ENCODE measurements at places on chromosomes 3 and 15. TPM values are rescaled to one million over a fixed set of nuclear protein-coding genes. Genes with fewer than 3 reads are reported as not detected.

MAP2K5 gene
- polyA plus RNA-seq, result 10.3 TPM

GOLGA8H gene
- polyA plus RNA-seq, result 0.07 TPM

SPATA12 gene
- 0.62 TPM for polyA plus RNA-seq

PSMD6 gene
- 54.7 TPM for polyA plus RNA-seq

ADIPOQ gene
- polyA plus RNA-seq, result 0.71 TPM

SLC6A11 gene
- 0.08 TPM for polyA plus RNA-seq

GOLGA8T gene
- polyA plus RNA-seq, result not detected

ZNF662 gene
- polyA plus RNA-seq, result 5.4 TPM

- DNase-seq, result no peak
These were observed 11.9 kb downstream of the RPS27L start for GRCh38 chr15:63145426-63145825.

DNA sequence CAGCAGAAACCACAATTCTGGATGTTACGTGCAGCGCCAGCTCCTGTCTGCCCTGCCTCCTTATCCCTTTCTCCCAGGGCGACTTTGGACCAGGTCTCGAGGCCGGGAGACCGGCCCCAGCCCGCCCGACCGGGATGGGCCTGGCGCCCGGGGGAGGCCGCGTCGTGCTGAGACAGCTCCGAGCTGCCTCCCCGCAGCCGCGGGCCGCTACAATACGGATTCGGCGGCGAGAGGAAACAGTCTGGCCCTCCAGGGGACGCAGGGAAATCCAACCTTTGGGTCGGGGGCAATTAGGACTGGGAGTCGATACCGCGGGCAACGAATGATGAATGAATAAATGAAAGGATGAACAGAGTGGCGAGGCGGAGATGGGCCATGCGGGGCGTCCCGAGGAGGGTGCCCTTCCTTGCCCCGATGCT, 537 bp downstream of the GRAMD2A start:
- DNase-seq, result no peak

- DNase-seq, result no peak
These were observed 287.7 kb upstream of the NR2F2 start for GRCh38 chr15:96042734-96043224.

DNA sequence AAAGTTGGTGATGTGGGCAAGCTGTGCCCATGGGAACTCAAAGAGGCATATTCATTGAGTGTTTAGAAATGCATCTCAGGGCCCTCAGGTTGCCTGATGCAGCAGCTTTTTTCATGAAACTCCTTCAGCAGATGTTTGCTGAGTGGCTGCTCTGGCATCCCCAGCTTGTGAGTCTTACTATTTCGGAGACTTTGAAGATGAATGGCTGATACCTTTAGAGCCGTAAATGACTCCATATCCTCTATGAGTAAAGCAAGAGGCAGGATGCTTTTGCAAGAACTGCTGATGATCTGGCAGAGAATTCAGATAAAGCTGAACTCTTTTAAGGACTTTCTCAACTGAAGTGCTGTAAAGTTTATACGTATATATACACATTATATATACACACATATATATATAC, 384.3 kb downstream of the CACNA2D3 start:
- no peak for DNase-seq

GRCh38 chr15:46177219-46177618, 542.4 kb downstream of the SQOR start:
- DNase-seq, result no peak

DNA sequence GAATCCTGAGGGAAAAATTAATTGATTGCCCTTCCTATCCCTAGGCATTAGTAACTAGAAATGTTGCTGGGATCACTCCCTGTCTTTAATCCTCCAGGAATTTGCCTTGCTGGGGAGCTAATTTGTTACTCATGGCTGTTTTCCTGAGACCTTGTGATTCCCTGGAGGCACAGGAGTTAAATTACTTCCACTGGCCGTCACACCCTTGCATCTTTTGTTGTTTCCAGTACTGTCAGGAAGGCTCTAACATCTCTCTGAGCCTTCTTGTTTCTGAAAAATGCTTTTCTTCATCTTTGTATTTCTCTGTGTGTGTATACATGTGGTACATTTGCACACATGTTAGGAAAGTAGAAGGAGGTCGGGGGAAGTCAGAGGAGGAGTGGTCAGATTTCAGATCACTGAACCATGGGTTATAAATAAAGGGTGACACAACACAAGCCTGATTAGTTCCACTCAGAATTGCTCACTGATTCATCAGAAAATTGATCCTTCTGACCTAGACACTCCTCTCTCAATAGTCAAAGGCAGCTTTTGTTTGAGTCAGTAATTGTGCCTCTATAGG, 23.5 kb upstream of the LRRFIP2 start:
- no peak for DNase-seq

DNA sequence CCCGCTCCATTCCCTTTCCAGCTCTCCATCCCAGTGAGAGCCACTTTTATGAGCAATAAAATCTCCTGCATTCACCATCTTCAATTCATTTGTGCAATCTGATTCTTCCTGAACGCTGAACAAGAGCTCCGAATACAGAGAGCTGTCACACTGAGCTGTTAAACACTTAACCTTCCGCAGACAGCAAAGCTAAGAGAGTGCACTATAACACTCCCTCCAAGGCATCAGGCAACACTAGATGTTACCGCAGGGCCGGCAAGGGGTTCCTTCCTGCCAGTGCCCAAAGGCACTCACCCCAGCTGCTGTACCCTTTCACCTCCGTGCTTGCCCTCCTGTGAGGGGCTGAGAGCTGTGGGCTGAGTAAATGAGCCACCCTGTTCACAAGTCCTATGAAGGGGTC, 85.6 kb downstream of the BCHE start:
- no peak for DNase-seq

DNA sequence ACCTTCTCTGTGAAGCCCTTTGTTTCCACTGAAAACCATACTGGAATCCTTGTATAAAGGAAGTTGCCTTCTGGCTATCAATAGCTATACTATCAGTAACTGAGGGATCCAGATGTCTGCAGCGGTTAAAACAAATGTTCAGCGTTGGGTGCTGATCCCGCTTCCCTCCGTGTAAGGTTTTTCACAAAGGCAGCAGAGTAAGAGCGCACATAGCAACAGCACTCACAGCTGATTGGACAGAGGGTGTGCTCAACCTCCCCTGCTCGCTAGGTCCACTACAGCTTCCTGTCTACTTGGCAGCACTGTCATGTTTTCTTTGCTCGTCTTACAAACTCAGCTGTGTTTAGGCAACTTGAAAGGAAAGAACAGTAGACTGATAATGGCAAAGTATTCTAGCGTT, 27.3 kb downstream of the ATOSA start:
- DNase-seq, result peak; percentile 87

GRCh38 chr3:22952860-22953259, 250.3 kb upstream of the UBE2E2 start:
- DNase-seq, result no peak

- no peak for DNase-seq
These were observed 27.1 kb upstream of the TPRG1 start for GRCh38 chr3:189144645-189145044.

DNA sequence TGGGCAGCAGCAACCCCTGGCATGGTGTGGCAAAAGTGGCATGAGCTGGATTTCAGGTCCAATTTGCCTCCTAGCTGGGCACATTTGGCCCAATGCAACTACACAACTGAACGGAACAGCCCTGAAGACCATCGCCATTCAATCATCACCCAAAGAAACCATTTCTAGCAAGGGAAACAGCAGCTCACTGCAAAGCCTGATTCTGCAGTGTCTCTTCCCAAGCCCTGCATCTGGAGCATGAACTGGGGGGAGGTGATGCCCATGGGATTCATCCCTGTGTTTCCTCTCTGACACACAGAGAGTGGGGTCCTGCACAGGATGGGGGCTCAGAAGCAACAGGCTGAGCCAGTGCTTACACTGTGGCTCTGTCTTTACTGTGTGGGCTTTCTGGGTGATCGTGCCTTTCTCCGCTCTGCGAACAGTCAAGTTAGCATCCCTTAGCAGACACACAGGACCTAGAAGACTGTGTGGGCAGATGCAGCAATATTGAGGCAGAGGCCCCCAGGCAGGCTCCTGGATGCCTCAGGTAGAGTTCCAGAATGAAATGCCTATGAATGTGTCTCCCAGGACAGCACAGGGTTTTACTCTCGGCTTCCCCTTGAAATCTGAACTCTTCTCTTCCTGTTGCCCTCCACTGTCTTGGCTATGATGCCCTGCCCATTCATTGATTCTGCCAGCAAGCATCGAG, 91.1 kb upstream of the ALDH1A3 start:
- no peak for DNase-seq

GRCh38 chr3:174335910-174336309, 523.2 kb upstream of the NAALADL2 start:
- no peak for DNase-seq

All from adrenal gland (tissue), 19 donors.